ENCODE measurements at places on chromosomes 2 and 18.

GRCh38 chr2:173965372-173966025, at the start of gene SP3:
Gene SP3, minus strand, starts transcription at chr2:173965373. Its CDS starts 202 bp downstream, at chr2:173965171.
- DNase-seq, result peak; percentile 94

DNA sequence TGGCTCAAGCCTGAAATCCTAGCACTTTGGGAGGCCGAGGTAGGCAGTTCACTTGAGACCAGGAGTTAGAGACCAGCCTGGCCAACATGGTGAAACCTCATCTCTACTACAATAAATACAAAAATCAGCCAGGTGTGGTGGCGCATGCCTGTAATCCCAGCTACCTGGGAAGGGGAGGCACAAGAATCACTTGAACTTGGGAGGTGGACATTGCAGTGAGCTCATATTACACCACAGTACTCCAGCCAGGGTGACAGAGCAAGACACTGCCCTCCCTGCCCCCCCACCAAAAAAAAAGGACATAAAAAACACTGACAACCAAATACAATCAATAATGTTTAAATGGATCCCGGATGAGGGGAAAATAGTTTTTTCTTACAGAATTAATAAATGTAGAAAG, 7.8 kb downstream of the TIA1 start:
- no peak for DNase-seq

DNA sequence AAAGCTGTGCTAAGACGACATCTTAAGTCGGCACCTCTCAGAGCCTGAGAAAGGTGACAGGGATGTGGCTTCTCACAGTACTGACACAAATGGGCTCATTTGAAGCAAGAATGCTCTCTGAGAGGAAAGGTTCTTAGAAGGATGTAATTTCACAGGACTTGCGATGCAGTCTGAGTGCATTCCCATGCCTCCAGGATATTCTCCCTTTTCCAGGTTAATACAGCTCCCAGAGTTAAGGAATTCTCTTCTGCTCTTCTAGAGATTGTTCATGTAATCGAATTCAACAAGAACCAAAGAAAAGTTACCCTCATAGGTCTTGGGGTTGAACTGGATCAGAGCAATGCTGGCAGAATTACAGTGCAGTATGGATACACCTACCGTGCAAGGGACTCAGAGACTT, 131.0 kb downstream of the GALR1 start:
- DNase-seq, result no peak

GRCh38 chr2:125427721-125428315, 1228.1 kb upstream of the GYPC start:
- DNase-seq, result no peak

- peak; percentile 84 for DNase-seq
These were observed 1.3 kb downstream of the LAPTM4A start for GRCh38 chr2:20050104-20050645.

DNA sequence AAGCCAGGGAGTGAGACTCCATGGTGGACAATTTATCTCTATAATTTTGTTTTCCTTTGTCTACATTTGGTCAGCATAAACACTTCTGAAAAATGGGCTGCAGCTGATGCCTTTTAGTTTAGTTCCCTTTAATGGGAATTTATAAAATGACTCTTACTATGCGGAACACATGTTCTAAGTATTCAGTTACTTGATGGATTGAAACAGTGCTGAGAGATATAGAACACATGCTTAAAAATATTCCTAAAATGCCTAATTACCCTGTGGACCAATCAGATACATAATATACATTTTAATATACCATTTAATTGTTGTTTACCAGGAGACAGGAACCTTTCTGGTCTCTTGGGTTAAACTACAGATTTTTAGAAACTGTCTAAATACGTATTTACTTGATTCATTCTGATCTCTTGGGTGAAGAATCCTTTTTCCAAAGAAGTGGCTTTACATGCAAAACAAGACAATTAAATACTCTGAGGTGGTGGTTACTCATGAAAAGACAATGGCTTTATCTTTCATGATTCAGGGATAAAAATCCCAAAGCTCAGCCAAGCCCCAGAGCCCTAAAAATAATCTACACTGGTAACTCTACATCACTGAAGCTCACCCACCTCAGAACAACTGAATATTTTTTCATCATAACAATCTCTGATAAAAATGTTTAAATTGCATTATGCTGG, 128.1 kb upstream of the SERTAD2 start:
- DNase-seq, result no peak

- no peak for DNase-seq
These were observed 172.8 kb downstream of the NRXN1 start for GRCh38 chr2:50859110-50859509.

- DNase-seq, result no peak
These were observed 41.2 kb downstream of the AGFG1 start for GRCh38 chr2:227513113-227513512.

GRCh38 chr2:219697811-219698747, 70.6 kb downstream of the SLC4A3 start:
- no peak for DNase-seq

DNA sequence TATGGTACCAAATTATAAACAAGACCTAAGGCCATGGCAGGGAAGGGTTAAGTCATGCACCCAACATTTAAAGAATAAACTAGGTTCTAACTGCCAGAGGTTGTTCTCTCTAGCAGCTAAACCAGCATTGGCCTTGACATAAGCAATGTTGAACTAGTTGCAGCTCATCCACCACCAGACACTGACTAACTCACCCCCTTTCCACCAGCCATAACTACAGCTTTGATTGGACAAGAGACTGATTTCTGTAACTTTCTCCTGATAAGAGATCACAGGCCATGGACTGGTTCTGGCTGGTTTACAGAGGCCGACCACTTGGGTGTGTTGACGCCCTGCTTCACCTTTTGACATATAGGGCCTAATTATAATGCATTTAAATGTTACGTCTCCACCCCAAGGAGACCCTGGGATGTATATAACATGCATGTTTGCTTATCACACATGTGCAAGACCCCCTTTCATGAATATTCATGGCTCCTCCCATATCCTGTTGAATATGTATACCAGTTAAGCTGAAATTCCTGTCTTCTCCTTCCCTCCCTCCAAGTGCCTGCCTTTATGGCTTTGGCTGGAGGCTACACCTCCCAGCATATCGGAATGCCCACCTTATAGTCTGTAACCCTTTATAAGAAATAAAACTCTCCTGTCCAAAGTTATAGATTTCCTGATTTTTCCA, 75.9 kb downstream of the MRPS9 start:
- DNase-seq, result no peak

- DNase-seq, result no peak
These were observed 8.6 kb upstream of the TMEM37 start for GRCh38 chr2:119423108-119423444.

DNA sequence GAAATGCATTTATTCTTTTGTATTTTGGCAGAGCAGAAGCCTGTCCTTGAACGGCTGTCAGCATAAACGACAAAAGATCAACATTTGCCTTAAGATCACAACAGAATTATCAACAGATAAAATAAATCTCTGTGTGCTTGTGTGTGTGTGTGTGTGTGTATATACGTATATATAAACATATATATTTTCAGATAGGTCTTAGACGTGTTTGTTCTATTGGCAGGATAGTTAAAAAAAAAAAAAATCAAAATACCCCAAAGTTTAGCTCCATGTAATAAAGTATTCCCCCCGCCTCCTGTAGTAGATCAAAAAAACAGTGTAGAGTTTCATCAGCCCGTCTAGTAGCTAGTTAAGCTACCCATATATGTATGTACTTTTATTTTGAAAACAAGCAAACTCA, 107.9 kb downstream of the CHN1 start:
- no peak for DNase-seq

GRCh38 chr2:104289651-104290565, 564.0 kb upstream of the POU3F3 start:
- DNase-seq, result no peak

GRCh38 chr2:216583147-216583546, 50.1 kb upstream of the IGFBP2 start:
- no peak for DNase-seq

DNA sequence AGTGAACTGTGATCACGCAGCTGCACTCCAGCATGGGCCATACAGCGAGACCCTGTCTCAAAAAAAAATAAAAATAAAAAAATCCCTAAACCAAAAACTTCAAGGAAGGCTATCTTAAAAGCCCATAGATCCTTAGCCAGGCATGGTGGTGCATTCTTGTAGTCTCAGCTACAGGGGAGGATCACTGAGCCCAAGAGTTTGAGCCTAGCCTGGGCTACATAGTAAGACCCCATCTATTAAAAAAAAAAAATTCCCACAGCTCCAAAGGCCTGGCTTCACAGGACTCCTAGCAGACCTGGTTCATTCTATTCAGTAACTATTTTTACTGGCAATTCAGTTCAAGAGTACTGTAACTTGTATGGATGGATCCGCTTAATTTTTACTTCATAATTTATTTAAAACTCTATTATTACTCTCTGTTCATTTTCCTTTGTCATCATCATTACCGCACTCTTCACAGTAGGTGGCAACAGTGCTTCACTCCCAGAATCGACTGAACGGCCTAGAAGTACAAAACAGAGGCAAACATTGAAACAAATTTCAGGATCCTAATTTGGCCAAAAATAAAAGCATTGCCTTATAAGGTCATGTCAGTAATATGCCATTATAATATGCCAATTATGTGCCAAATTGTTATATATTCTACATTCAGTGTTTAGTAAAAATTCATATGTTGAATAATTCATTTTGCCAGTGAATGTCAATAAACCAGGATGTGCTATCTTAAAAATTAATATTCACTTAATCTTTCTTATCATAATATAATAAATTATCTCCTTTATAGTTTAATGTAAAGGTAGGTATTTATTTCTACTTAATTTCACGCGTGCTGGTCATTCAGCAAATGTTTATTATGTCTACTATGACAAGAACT, 14.3 kb upstream of the STAM2 start:
- DNase-seq, result peak; percentile 41

DNA sequence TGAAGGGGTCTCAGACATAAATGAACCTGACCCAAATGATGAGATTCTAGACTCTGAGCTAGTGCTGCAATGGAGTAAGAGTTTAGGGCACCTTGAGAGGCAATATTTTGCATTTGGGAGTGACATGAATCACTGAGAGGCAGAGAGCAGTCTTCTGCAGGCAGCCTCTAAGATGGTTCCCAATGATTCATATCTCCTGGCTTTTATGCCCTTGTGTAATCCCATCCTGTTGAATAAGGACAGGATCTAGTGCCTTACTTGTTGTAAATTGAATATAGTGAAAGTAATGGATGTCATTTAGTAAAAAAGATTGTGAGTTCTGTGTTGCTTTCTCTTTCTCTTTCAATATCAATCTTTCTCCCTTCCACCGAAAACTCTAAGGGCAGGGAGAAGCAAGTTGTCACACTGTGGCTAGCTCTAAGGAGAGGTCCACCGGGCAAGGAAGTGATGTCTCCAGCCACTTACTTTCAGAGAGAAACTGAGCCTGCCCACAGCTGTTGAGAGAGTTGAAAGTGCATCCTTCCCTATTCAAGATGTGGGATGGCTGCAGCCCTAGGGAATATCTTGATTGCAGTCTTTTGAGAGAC, 144.7 kb downstream of the TRIB2 start:
- DNase-seq, result no peak

- DNase-seq, result peak; percentile 21
These were observed 38.0 kb downstream of the CABYR start for GRCh38 chr18:24176727-24177416.

- DNase-seq, result no peak
These were observed 235.6 kb upstream of the MYT1L start for GRCh38 chr2:2566396-2567323.

- DNase-seq, result no peak
These were observed 9.1 kb upstream of the DSG3 start for GRCh38 chr18:31438402-31438801.
